ENCODE measurements at places on chromosomes 2 and 18.

- no peak for DNase-seq
Measured at GRCh38 chr2:48695991-48696390, 59.5 kb downstream of the LHCGR start.

GRCh38 chr18:77071061-77071460, 61.5 kb downstream of the MBP start:
- no peak for DNase-seq

DNA sequence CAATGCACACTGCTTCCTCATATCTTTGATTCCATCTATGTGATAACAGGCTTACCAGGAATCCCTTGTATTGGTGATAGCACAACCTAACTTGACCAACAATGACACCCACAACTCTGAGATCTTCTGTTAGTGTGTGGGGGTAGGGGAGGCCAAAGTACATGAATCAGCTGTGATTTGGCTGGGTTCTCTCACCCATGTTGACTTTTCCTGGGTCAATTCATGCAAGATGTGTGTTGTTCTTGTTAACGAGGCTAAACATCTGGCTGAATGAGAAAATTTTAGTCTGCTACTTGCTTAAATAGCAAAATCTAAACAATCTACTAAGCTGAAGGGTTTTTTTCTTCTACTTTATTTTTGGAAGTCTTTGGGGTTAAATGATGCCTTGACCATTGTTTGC, 341.2 kb upstream of the SLC14A2 start:
- no peak for DNase-seq

DNA sequence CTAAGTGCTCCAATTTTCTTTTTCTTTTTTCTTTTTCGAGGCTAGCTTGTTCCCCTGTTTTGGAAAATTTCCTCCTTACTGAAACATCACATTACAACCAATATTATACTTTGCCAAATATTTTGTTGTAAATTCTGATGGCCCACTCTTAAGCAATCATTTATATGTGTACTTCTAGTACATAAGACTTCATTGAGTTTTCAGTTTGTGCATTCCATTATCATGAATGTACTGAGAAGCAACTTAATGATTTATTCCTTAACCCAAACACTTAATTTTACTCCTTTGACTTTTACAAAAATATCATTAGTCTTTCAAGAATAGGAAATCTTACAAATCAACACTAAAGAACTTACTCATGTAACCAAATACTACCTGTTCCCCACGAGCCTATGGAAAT, 242.4 kb downstream of the ARHGAP15 start:
- no peak for DNase-seq

GRCh38 chr2:159265171-159265576, 21.3 kb downstream of the WDSUB1 start:
- no peak for DNase-seq

GRCh38 chr2:184769023-184769422, 170.7 kb downstream of the ZNF804A start:
- no peak for DNase-seq

DNA sequence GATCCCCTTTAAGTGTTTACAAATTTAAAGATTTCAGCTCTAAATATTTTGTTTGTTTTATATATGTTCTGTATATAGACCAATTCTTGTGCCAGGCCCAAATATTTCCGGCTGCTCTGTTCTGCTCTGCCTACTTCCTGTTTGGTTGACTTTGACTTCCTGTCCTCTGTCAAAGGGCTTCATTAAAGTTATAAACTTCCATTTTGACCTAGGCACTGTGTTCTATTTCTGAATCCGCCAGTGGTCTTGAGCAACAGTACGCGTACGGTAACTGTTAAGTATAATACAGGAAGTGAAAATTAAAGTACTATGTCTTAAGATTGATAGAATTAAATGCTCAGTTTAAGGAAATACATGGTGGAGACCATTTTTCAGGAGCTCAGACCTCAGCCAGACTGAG, 13.5 kb upstream of the REL start:
- DNase-seq: peak; percentile 51

DNA sequence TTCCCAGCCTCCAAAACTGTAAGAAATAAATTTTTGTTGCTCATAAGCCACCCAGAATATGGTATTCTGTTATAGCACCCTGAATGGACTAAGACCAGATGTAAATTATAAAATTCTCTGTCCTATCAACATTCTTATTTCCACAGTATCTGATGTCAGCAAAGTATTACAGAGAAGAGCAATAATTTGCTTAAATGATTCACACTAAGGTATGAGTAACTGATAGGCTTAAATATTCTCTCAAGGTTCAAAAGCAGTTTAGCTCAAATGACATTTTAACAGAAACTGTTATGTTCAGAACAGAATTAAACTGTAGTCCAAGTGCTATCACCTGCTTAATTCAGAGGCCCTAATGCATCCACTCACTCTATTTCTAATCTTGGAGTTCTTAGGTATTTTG, 12.8 kb downstream of the SESTD1 start:
- no peak for DNase-seq

- no peak for DNase-seq
Measured at GRCh38 chr2:53512071-53512826, 255.4 kb upstream of the CHAC2 start.

DNA sequence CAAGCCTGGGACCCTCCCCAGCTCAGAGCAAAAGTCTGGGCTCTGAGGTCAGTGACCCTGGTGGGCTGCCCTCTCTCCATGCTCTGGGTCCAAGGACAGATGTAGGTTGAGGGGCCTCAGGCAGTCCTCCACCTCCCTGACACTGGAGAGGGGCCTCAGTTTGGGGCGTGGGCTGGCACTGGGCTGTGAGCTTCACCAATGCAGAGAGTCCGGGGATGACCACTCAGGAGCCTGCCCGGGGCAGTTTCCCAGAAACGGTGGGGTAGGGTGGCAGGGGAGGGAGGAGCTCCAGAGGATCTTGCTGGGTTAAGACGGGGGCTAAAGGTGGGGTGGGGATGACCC, 40.5 kb upstream of the SMAD7 start:
- no peak for DNase-seq

All from tibial artery (tissue), 4 donors.